ENCODE measurements at places on chromosomes 5 and 9.

- no peak for DNase-seq
Measured at GRCh38 chr5:151296974-151297373, 6.6 kb downstream of the SLC36A3 start.

- DNase-seq: no peak
Measured at GRCh38 chr5:66932457-66932856, 264.1 kb downstream of the CD180 start.

DNA sequence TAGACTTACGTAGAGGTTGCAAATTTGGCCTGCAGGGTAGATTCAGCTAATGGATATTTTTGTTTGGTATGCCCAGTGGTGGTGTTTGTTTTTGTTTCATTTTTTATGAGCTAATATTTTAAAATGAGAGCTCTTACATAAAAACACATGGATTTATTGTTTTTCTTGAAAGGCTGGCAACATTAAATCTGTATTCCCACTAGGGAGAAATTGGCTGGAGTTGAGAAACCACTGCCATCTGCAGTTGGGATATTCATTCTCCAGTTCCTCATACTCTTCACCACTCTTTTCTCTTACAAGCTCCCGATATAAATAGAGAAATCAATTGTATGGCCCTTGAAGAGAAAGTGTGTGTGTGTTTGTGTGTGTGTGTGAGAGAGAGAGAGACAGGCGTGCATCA lies 143.3 kb downstream of the ALDH1A1 start:
- no peak for DNase-seq

DNA sequence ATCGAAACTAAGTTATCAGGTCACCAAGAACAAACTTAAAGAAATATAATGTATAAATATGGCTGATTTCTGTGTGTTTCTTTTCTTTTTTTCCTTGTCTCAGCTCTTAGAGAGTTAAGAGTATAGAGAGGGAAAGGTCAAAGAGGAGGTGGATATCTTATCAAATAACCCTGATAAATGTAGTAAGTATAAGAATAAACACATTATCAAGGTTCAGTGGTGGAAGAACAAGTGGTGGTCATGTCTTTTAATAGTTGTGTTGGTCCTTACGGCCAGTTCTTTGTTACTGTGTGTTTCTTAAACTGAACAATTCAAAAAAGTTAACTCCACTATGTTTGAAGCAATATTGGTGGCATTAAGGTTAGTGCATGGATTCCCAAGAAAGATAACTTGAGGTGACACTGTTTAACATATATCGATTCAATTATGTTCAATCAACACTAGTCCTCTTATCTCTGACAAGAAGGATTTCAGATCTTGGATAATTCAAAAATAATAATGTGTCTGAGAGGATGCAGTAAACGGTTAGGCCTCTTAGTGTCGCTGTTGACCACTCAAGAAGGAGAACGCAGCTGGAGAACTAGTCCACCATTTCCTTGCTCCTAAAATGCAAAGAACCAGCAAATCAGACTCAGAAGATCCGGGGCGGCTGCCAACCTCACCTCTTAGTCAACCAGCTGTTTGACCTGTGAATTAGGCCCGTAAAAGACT lies at the start of gene PCDHGA3:
TSS of gene PCDHGA3 (plus strand) at position 588 of the 711 bp plus-strand sequence. CDS start 205 bp downstream, outside the sequence.
- no peak for DNase-seq

GRCh38 chr5:51902512-51902911 lies 519.3 kb downstream of the ISL1 start:
- no peak for DNase-seq

- DNase-seq: no peak
Measured at GRCh38 chr9:87996234-87996860, 22.0 kb upstream of the CDK20 start.
